ENCODE measurements at places on chromosomes 6 and 20.

GRCh38 chr6:122790028-122790422 lies 967 bp downstream of the SMPDL3A start:
- no peak for DNase-seq

DNA sequence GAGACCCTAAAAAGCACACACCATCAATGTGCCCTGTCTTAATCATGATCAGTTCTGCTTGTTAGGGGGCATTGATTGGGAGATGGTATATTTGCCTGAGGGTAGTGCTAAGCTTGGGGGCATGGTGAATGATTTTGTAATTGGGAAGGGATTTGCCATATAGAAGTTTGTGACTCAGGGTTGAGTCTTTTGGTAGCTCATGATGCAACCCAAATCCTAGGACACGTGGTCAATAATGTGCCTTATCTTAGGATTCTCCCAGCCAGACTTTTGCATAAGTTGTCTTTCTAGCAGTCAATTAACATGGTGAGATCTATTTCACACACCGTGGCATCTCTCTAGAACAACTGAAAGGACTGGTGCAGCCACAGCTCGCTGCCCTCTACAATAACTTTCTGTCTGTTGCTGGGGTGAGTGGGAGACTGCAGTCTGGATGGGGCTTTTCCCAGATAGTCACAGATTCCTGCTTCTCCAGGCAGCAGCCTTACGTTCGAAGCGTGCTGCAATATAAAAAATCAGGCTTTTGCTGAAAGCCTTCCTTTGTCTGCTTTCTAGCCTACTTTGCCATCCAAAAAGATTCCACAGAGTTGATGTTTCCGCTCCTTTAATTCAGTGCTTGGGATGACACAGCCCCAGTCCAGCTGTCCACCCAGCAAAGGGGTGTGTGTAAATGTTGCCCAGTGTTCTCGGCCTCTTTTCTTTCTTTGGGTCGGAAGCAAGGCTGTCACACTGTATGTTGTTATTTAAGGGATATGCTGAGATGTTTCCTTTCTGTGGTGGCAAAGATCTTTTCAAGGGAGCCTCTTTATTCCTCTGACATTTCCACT lies 58.9 kb downstream of the ID4 start:
- no peak for DNase-seq

- DNase-seq = no peak
Measured at GRCh38 chr6:145075425-145075824, 659.9 kb downstream of the EPM2A start.

GRCh38 chr6:37432590-37432915 lies 468 bp upstream of the CMTR1 start:
- DNase-seq = no peak

DNA sequence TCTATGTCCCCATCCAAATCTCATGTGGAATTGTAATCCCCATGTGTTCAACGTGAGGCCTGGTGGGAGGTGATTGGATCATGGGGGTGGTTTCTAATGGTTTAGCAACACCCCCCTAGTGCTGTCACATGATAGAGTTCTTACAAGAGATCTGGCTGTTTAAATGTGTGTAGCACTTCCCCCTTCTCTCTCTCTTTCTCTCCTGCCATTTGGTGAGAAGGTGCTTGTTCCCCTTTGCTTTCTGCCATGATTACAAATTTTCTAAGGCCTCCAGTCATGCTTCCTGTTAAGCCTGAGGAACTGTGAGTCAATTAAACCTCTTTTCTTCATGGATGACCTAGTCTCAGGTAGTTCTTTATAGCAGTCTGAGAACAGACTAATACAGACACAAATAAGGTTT lies 165.4 kb downstream of the OGFRL1 start:
- DNase-seq = no peak

- DNase-seq = no peak
Measured at GRCh38 chr20:50521221-50522052, 11.3 kb downstream of the PTPN1 start.

- DNase-seq = no peak
Measured at GRCh38 chr20:44725837-44726236, 10.7 kb downstream of the CCN5 start.

DNA sequence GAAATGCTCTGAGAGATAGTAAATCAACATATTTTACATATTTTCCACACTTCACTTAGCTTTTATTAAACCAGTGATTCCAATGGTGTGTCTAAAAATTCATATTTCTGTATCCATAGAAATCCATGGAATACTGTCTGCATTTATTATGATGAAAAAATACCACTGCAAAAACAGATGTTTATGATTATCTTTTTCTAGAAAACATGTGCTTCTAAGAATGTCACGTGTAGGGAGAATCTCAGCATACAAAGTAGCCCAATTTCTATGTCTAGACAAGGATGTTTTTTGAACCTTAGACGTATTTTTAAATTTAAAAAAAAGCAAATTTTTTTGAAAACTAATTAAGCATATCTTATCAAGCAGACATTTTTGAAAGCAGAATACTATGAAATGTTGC lies 622.4 kb downstream of the TENT5A start:
- DNase-seq = no peak

DNA sequence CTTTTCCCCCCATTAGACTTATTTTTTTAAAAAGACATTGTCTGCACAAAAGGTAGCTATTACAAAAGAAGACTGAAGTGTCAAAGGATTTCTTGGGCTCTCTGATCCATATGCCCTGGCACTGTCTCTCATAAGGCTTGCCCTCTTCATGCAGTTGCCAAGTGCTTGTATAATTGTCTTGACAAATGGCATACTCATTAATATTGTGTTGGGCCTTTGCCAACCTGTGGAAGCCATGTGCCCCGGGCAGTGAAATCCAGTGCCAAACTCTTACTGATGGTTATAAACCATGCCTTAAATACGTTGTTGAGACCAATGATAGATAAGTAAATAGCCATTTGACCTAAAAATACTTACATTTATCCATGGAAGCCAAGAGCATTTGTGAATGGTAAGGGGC lies 98.1 kb downstream of the FARS2 start:
- DNase-seq = no peak

DNA sequence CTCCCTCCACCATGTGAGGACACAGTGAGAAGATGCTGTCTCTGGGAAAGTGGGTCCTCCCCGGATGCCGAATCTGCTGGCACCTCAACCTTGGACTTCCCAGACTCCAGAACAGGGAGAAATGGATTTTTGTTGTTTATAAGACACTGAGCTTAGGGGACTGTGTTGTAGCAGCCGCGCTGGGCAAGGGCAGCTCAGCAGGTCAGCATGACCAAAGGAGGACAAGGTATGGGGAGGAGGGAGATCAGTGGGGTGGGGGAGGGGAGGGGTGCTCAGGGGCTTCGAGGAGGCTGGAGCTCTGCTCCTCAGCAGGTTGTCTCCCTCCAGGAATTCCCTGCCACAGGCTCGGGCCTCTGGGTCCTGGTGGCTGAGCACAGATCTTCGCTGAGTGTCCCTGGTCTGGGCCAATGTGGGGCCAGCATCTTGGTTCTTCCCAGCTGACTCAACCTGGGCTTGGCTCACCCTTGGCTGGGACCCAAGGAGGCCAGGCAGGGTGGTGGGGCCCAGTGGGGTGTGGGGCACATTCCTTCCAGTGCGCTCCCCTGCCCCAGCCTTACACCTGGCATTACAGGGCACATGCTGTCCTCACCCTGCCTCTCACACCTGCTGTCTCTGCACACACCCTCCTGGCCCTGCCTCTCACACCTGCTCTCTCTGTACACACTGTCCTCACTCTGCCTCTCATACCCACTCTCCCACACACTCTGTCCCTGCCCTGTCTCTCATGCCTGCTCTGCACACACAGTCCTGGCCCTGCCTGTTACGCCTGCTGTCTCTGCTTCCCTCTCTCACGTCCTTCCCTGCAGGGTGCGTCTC lies 107.3 kb downstream of the SYCP2 start:
- no peak for DNase-seq

- no peak for DNase-seq
Measured at GRCh38 chr6:130115036-130115435, 96.7 kb downstream of the L3MBTL3 start.

- DNase-seq = no peak
Measured at GRCh38 chr20:24951536-24952083, 2.5 kb downstream of the CST7 start.

GRCh38 chr6:143747347-143747842 lies 69.6 kb downstream of the PHACTR2 start:
- no peak for DNase-seq

GRCh38 chr6:110756817-110757216 lies 58.5 kb downstream of the CDK19 start:
- no peak for DNase-seq

DNA sequence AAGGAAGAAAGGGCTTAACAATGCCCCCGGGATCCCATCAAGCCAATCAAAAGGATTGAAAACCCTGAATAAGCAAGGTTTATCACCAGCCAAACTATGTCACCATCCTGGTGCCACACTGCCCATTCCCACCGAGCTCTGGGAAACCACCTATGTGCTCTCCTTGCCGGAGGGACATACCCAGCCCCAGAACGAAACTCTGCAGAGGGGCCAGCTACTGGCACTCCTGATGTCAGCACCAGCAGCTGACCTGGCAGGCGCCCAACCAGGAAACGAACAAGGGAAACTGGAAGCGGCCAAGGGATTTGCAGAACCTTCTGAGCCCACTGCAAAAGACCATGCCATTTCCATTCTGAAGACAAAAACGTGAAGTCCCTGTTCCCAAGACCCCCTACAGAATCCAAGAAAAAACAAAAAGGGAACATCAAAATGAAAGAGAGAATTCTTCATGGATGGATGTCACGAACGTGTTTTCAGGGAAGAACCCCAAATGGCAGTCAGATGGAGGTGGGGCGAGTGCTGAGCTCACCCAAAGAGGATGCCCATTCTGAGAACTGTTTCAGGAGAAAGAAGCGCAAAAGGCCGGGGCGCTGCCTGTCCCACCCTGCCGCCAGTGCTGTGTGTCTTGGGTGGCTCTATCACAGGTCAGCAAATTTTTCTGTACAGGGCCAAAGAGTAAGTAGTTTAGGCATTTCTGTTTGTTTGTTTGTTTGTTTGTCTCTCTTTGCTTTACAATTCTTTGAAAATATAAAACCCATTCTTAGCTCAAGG lies 305.2 kb downstream of the ESR1 start:
- DNase-seq = no peak

DNA sequence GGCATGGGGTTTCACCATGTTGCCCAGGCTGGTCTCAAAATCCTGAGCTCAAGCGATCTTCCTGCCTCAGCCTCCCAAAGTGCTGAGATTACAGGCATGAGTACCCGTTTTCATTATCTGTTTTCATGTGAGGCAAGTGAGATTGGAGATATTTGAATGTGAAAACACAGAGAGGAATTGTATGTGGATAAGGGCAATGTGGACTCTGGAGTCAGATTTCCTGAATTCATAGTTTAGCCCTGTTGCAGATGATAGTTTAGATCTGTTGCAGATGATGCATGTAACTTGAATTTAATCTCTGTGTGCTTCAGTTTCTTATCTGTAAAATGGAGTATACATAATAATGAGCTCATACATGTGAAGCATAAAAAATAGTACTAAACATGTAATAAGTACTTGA lies 3.7 kb downstream of the SMPDL3A start:
- no peak for DNase-seq

DNA sequence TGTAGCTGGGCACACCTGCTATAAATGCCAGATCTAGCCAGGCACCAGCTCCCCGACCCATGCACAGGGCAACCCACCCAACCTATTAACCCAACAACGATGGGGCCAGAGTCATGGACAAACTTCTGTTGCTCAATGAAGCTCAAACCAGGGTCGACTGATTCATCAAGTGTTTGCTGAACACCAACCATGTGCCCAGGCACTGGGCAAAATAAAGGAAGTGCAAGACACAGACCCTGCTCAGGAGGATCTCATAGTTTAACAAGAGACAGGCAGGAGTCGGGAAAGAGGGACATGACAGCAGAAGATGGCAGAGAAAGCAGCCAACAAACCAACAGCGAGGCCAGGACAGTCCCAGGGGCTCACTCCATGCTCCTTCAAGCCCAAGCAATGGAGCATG lies 18.8 kb downstream of the KCNK5 start:
- no peak for DNase-seq

DNA sequence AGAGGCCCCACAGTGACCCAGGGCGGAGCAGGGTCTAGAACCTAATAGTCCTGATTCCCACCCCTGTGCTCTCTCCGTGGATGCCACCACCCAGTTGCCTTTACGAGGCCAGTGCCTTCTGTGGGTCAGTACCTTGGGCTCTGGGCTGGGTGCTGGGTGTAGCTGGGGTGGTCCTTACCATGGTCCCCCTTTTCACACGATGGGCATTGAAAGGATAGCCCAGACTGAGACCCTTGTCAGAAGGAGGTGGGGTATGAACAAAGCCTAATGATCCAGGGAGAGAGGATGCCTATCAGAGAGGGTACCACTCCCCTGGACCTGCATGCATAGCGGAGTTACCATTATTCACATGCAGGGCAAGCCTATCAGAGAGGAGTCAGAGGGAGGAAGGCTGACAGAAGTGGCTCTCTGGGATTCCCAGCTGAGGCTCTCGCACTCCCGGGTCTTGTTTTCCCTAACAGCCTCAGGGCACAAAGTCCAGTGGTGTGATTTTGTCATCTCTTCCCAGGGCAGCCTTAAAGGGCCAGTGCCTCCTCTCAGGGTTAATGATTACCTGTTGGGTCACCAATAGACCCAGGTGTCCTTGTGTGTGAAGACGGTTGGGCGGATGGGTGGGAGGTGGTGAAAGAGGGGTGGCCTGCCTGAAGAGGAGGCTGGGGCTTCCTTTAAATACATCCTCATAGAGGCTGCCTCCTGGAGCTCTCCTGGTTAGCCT lies 36.2 kb downstream of the VEGFA start:
- no peak for DNase-seq

GRCh38 chr20:9755301-9755700 lies 83.6 kb downstream of the PAK5 start:
- DNase-seq = no peak

DNA sequence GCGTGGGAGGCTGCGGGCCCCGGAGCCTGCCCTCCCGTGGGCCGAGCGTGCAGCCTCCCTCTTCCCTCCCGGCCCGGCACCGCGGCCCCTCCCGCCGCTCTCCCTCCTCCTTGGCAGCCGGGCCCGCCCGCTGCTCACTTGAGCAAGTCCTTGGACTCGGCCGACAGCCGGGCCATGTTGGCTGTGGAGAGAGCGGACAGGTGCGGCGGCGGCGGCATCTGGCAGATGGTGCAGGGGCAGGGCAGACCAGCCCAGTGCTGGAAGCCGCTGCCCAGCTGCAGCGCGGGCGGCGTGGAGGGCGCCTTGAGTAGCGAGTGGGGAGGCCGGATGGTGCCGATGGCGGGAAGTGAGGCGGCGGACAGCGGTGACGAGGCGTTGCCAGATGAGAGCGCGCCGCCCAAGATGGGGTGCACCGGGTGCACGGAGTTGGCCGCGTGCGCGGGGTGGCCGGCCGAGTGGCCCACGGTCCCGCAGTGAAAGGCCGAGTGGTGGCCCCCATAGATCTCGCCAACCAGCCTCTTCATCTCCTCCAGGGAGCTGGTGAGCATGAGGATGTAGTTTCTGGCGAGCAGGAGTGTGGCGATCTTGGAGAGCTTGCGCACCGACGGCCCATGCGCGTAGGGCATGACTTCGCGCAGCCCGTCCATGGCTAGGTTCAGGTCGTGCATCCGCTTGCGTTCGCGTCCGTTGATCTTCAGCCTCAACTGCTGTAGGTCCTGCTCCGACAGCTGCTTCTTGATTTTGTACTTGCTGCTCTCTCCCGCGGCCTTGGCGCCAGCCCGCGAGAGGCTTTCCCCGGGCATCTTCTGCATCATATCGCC lies 766 bp downstream of the OLIG3 start:
- peak; percentile 19 for DNase-seq
